ENCODE measurements at places on chromosomes 5 and 9. TPM values are rescaled to one million over a fixed set of nuclear protein-coding genes. Genes with fewer than 3 reads are reported as not detected.

GRCh38 chr9:120579139-120580050, 572 bp downstream of the CDK5RAP2 start:
- no peaks in the 10 kb centered on the region for H3K27me3 ChIP-seq
- H3K4me1 ChIP-seq, result peaks cover 19% of the 10 kb centered on the region
- H3K36me3 ChIP-seq, result no peaks in the 10 kb centered on the region
- peak overlapping the region; percentile 82 for H3K27ac ChIP-seq

DNA sequence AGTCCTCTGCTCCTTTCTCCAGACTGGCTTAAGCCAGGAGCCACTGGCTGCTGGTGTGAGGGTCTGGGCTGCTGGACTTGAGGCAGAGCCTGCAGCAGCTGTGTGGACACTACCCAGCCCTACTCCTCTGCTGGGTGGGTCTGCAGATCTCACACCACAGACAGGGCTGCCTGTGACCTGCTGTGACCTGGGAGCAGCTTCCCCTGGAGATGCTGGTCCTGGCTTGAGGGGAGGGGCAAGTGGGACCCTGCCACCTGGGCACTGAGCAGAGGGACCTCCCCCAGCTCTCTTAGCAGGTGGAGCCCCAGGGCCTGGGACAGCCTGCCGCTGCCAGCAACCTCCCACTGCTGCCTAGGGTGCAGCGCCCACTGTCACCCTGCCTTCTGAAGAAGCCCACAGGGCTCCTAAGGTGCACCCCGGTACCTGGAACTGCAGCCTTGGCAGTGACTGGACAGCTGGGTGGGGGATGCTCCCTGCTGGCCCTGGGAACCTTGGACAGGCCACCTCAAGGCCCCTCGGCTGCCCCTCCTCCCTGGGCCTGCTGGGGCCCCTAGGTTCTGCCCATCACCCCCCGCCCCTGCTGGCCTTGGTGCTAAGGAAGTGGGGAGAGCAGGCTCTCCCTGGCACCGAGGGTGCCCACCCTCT, 9.1 kb downstream of the CACFD1 start:
- no peaks in the 10 kb centered on the region for H3K4me1 ChIP-seq
- no peak for DNase-seq
- no peaks in the 10 kb centered on the region for H3K27me3 ChIP-seq
- no peaks in the 10 kb centered on the region for H3K36me3 ChIP-seq
- H3K27ac ChIP-seq, result no peak overlapping the region
- no peak overlapping the region for H3K4me3 ChIP-seq

- H3K27ac ChIP-seq, result no peak overlapping the region
- no peaks in the 10 kb centered on the region for H3K27me3 ChIP-seq
- H3K36me3 ChIP-seq, result no peaks in the 10 kb centered on the region
Observed at GRCh38 chr9:34443533-34443932, 14.8 kb downstream of the FAM219A start.

GRCh38 chr9:20557285-20557684, 65.0 kb downstream of the MLLT3 start:
- H3K4me1 ChIP-seq, result peaks cover 55% of the 10 kb centered on the region
- no peak for DNase-seq
- no peak overlapping the region for H3K4me3 ChIP-seq
- H3K36me3 ChIP-seq, result no peaks in the 10 kb centered on the region

- H3K4me3 ChIP-seq, result peak overlapping the region; percentile 98
- no peak for DNase-seq
Observed at GRCh38 chr5:176447591-176447977, 601 bp upstream of the FAF2 start.

DNA sequence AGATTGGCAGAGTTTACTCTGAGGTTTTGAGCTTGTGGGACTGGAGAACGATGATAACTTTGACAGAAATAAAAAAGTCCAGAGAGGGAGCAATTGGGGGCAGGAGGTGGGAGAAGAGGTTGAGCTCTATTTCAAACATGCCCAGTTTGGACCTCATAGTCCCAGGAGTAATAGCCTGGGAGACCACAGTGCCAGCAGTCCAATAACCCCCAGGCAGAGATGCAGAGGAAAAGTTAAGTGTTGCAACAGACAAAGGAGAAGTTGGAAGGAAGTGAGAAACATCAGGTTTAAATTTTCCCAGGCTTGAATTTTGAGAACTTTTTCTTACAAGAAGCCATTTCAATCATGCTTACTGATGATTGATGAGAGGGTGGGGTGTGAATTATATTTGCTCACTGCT, 117.0 kb upstream of the GHR start:
- H3K36me3 ChIP-seq, result no peaks in the 10 kb centered on the region
- no peak overlapping the region for H3K4me3 ChIP-seq
- no peaks in the 10 kb centered on the region for H3K27me3 ChIP-seq
- no peak for DNase-seq

DNA sequence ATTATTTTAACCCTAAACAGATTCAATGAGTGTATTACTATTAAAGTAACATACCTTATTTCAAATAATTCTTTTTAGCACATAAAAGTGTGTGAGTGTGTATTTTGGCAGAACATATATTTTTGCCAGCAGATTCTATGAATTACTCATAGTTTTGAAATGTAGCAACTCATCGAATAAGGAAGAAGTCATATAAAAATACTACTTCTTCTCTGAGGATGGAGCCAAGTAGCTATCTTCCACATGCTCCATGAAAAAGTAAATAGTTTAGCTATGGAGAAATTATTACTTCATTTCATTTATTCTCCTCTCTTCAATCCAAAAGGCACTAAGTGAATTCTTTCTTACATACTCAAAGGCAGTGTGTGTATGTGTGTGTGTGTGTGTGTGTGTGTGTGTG, 1090.4 kb upstream of the CDH6 start:
- H3K36me3 ChIP-seq, result no peaks in the 10 kb centered on the region
- no peaks in the 10 kb centered on the region for H3K4me1 ChIP-seq
- H3K27ac ChIP-seq, result no peak overlapping the region
- H3K4me3 ChIP-seq, result no peak overlapping the region
- DNase-seq, result no peak

The LAMC3 gene
- 0.04 TPM for total RNA-seq

The TEK gene
- total RNA-seq, result not detected
